ENCODE measurements at places on chromosomes 1 and 21.

- no peak for DNase-seq
Observed at GRCh38 chr1:37692834-37693175, 489 bp downstream of the CDCA8 start.

DNA sequence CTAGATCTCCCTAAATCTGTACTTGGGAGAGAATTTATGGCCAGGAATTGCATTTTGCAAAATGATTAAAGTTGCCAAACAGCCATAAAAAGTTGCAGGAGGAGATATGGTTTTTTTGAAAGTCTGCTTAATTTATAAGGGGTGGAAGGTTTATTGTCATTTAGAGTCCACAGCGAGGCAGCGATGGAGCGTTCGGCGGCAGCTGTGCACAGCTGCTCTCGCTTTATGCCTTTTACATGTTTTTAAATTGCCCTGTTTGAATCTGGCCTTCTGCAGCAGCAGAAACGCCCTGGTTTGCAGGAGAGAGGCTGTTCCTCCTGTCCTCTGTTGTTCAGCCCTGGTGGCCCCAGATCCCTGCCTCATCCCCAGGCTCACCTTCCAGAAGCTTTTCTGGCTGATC lies 144.9 kb upstream of the POU3F1 start:
- DNase-seq: no peak

DNA sequence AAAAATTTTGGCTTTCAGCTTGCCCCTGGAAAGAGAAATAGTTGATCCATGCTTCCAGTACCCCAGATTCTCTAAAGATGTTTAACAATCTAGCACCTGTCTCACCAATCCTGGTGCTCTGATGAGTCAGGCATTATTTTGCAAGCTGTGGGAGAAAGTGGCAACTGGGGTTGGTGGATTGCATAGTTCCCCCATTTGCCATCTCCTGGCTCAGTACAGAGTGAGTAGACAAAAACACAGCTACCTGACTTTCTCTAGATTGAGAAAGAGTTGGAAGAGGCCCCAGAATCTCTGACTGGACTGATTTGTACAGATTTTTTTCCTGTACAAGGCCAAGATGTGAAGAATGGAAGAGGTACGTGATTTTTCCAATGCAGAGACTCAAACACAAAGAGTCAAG lies 75.1 kb upstream of the NEGR1 start:
- DNase-seq: no peak

GRCh38 chr1:117173691-117174090 lies 37.0 kb downstream of the VTCN1 start:
- no peak for DNase-seq

- no peak for DNase-seq
Observed at GRCh38 chr1:34066981-34067603, 97.9 kb downstream of the CSMD2 start.

- no peak for DNase-seq
Observed at GRCh38 chr1:7478142-7478790, 292.8 kb upstream of the VAMP3 start.

DNA sequence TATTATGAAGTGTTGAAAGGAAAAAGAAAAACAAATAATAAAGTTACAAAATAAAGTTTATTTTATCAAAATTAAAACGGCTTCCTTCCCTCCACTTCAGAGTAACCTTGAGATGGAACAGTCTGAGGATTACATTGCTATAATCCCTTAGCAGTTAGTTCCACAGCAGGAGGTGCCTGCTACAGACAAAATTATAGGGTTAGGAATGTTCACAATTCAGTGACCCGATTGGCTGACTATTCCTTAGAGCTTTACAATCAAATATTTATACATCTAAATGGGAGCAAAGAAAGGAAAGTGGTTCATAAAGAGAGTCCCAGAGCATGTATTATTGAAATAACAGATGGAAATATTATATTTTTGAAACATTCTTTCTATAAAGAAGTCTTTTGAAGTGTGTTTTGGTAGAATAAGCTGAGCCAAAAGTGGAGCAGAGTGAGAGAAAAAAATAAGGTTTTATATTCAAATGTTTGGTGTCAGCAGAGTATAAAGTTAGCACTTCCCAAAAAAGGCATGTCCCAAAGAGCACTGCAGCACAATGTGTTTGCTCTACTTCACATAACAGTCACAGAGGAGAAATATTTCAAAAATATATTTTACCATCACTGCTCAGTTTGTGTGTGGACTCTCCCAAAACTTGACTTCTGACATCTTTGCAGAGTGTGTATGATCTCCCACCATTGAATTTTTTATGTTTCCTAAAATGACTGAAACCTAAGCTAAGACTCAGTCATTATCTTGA lies 71.4 kb upstream of the GORAB start:
- DNase-seq: no peak

DNA sequence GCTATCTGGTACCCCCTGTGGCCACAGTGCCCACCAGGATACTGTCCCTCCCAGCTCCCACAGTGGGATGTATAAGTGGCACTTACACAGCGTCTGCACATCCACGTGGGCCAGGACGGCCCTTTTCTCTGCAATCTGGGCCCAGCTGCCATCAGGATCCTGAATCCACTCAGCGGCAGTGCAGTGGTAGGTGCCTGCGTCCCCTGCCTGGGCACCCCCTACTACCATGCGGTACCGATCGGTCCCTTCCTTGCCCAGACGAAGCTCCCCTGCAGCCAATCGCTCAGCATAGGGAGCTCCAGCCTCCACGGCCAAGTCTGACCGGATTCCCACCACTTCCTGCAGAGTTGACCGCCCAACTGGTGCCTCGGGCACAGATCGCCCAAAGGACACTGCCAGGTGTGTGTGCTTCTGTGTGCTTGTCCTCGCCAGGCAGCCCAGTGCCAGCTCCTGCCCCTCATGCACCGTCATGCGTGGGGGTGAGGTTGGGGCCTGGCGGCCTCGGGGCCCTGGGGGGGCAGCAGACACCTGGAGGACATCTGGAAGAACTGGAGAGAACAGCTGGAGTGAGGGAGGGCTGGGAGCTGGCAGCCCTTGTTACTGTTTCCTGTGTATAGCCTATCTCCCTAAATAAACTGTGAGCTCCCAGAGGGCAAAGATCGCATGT lies 4.7 kb downstream of the IGSF8 start:
- DNase-seq: no peak

- no peak for DNase-seq
Observed at GRCh38 chr1:54096227-54096876, 42.9 kb downstream of the TCEANC2 start.

DNA sequence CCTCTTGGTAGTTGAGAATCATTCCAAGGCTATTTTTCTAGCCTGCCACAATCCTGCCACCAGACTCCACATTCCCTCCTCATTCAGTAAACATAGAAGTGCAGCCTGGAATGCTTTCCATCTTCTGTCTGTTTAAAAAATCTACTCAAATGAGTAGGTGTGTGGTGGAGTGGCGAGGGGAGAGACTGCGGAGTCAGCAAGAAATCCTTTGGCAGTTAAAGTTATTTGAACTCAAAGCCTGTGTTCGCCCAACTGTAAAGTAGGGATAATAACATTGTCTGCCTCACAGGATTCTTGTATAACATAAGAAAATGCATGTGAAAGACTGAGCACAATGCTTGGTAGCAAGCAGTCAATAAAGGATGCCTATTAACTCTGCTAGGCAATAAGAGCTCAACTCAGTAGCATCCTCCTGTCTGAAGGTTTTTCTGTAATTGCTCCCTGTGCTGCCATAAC lies 22.2 kb upstream of the DPT start:
- no peak for DNase-seq

DNA sequence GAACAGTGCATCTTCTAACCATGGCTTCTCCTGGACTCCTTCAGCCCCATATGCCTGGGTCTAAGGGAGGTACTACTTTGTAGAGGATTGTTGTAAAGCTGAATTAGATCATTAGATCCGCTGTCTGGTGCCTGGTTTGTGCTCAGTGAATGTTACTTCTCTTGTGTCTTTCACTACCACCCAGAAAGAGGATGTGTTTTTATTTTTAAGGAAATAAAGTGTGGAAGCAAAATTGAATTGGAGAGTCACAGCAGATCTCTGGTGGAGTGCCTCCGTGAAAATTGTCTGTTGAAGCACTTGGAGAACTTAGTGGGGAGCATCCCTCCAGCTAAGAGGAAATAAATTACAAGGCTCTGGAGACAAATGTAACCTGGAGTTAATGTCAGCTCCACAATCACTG lies 101.8 kb upstream of the ARTN start:
- no peak for DNase-seq

GRCh38 chr1:183719289-183719688 lies 66.2 kb upstream of the APOBEC4 start:
- DNase-seq: no peak

DNA sequence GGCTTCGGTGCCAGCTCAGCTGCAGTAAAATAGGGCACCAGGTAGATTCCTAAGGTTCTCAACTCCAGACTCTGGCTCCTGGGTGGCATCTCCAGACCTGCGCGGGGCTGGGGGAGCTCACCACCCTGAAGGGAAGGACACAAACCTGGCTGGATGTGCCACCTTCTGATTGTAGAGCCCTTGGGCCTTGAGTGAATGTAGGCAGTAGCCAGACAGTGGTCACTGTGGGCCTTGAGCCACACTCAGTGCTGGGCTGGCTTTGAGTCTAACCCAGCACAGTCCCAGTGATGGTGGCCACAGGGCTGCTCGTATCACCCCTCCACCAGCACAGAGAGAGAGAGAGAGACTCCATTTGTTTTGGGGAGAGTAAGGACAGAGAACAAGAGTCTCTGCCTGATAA lies 38.0 kb upstream of the SH3GLB1 start:
- DNase-seq: no peak

GRCh38 chr1:37901191-37901892 lies 42.0 kb upstream of the MTF1 start:
- no peak for DNase-seq

DNA sequence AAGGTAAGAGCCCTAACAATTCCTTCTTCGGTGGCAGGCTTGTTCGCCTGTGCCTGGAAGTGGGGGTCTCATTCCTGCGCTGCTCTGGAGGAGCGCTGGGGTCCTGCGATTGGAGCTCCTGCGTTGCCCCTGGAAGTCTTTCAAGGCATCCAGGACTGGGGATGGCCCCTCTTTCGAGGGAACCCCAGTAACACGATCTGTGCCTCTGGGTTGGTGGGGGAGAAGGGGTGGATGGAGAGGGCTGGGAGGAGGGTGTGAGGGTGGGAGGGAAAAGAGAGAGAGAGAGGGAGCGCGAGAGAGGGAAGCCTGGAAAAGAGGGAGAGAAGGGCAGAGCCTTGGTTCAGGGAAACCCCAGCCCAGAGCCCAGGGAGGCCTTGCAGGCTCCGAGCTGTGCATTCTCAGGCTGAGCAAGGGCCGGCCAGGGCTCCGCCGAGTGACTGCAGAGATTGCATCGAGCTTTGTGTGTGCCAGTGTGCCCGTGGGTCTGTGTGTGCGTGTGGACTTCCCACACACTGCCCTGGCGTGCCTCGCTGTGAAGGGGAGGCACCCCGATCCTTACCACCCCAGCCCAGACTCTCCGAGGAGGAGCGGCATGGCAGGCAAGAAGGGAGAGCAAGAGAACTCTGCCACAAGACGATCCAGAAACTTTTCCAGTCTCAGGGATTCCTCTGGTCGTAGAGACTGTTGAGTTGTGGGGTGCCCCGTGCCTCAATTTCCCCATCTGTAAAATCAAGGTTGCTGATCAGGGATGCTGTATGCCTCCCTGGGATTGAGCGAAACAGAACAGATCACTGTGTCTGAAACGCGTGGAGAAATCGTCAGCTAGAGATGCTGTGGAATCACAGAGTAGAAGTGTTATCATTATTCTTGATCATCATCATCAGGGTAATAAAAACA lies 619 bp downstream of the BCL9 start:
- DNase-seq: no peak

GRCh38 chr1:147772570-147772969 lies 12.2 kb upstream of the GJA5 start:
- DNase-seq: no peak

DNA sequence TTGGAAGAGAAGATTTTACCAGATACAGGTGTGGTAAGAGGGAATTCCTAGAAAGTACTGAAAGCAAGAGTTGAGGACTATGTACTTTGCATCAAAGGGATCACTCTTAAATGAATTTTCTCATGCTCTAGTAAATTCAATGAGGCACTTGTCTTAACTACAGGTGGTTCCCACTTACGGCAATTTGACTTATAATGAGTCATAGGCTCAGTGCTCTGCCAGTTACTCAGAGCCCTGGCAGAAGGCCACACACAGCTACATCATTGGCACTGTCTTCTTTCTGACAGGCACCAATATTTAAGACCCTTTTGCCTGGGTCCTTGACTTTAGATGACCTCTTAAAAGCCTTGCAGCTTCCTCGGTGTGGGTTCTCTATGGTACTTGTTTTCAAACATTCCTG lies 15.9 kb upstream of the ADAMTS5 start:
- no peak for DNase-seq

DNA sequence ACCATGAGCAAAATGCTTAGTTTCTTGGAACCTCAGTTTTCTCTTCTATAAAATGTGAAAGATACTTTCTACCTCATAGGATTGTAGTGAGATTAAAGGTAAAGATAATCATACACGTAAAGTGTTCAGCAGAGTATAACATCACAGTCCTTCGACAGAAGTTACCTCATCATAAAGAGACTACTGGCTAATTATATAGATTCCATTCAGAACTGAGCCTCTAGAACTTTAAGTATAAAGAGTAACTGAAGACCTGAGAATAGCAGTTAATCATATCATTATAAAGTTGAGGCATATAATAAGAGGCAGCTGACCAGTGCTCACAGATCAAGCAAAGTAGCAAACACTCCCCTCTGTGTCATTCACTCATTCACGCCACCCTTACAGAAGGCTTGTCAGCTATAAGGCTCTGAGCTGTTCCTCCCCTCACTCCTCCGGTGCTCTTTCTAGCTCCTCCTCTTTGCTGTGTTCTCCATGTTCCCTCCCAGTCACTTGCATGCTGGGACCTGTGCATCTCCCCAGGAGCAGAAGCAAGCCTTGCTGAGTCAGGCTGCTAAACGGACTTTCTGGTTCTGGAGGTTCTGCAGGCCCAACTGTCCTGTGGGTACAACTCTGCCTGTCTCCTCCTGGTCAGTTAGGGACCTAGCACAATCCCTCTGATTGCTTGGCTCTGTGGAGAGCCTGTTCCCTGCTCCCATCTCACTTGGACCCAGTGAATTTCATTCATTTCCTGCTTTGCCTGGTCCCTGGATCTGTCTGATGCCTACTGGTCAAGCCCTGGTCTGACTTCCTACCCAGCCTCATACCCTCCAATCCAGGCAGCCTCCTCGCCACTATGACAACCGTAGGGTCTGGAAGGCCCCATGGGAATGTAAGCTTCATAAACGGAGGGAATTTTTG lies 28.3 kb upstream of the LY9 start:
- no peak for DNase-seq

GRCh38 chr1:198113342-198113750 lies 43.5 kb upstream of the NEK7 start:
- DNase-seq: no peak

GRCh38 chr1:96579636-96580035 lies 141.9 kb upstream of the PTBP2 start:
- DNase-seq: no peak

GRCh38 chr1:62384276-62385005 lies 52.4 kb upstream of the USP1 start:
- peak; percentile 86 for DNase-seq

- no peak for DNase-seq
Observed at GRCh38 chr1:69090170-69090569, 477.6 kb upstream of the LRRC7 start.

DNA sequence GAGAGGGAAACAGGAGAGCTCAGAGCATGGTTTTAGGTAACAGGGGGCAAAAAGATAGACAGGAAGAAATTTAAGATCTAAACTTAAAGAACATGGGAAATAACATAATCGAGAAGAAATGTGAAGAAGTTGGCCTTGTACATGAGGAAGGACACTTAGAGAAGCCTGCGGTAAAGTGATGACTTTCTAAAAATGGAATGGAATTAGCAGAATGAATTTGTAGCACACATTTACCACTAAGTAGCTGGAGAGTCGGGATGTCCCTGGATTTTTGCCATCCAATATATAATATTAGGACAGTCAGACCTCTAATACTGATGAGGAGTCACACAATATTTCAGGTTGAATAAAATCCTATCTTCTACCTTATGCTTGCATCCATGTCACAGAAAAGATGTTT lies 77.7 kb upstream of the C1orf87 start:
- DNase-seq: no peak

Measured in NCI-H774 (cell line).